ENCODE measurements at places on chromosomes 12 and 14. TPM values are rescaled to one million over a fixed set of nuclear protein-coding genes. Genes with fewer than 3 reads are reported as not detected.

GABARAPL1 gene
- total RNA-seq, result 20.7 TPM

ALDH1L2 gene
- 13.8 TPM for total RNA-seq

DNA sequence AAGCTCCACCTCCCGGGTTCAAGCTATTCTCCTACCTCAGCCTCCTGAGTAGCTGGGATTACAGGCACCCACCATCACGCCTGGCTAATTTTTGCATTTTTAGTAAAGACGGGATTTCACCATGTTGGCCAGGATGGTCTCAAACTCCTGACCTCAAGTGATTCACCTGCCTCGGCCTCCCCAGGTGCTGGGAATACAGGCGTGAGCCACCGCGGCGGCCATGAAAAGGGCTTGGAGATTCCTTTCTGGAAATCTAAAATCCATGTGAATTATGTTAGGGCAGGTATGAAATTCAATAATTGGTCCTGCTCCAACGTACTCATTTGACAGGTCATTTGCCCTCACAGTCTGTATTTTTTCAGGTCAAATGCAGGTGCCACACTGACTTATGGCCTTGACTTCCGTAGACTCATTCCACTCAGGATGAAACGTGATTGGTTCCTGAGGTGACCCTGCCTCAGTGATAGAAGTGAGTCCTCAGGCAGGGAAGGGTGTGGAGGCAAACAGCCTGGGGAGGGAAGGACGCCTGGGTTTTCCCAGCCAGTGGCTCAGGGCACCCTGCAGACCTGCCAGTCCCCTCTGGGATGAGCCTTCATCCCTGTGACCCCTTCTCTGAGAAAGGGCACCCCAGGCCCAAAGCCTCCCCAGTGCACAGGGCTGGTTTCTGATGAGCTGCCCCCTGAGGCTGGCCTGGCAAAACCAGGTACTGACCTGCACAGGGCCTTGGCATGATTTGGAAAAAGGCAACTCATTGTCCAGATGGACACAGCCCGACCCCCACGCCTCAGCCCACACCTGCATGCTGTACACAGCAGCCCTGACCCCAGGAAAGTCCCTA lies 48.7 kb downstream of the PSMA6 start:
- DNase-seq, result no peak

DNA sequence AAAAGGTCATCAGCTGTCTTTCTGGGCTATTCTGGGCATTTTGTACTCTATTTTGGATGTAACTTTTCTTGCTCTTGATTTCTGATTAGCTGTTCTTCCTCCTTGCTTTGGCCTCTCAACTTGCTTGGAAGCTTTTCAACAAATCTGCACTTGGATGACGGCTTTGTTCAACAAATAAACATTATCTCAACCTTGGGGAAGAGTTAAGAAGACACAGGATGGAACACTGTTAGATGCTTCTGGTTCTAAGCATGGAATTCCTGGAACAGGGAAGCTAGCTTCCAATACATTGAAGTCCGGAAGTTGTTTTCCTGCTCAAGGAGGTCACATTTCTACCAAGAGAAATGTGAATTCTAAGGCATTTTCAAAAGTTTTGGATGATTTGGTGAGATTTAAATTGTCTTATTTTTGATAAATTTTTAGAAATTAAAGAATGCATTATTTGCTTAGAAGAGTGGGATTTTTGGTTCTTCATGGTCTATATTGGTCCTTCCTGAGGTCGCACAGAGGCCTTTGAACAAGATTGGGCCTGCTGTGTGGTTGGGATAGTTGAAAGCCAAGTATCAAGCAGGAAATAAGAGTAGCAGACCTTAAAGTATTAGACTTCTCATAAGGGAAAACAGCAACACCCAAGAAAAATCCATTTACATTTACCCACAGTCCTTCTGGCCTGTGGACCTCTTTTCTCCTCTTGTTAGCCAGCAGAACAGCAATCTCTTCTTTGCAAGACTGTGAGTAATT lies 59.2 kb downstream of the PPFIBP1 start:
- no peak for DNase-seq

DNA sequence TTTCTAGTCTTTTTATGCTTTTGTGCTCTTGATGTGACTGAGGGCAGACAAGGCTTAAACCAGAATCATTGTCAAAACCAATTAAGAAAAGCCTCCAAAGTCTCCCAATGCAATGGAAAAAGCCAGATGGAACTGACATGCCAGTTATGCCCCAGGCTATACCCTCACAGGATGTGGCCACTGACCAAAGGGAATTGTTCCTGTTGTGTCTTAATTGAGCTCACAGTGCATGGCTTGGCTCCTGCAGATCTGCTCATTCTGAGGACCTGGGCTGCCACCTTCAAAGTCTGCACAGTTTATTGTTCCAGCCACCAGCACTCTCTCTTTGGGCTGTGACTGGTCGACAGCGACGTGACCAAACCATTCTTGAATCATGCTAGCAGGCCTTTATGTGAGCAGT lies 17.1 kb upstream of the BICD1 start:
- peak; percentile 97 for DNase-seq

GRCh38 chr12:462936-463705 lies 3.4 kb downstream of the B4GALNT3 start:
- DNase-seq, result no peak

DNA sequence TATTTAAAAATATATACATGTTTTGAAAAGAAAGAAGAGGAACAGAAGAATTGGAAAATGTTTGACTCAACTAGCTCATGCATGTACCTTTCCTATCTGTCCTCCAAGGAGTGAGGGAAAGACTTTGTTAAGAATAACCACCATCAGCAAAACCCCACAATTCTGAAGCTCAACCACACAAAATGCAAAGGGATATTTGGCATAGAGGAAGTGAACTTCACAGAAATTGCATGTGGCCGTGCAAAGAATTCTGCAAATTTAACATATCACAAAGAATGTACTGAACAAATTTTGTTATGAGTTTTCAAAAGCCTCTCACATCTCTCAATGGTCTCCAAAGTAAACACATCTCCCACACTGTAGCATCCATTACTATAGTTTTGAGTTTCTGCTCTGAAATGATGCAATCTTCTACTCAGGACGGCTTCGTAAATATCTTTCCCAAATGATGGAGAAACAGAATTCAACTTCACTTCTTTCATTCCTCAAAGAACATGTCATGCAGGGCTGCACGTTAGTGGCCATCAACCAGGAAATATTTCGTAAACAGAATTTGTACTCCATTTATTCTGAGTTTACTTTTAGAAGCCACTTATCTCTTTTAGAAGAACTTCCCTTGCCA lies 17.6 kb downstream of the DUSP6 start:
- DNase-seq, result no peak

DNA sequence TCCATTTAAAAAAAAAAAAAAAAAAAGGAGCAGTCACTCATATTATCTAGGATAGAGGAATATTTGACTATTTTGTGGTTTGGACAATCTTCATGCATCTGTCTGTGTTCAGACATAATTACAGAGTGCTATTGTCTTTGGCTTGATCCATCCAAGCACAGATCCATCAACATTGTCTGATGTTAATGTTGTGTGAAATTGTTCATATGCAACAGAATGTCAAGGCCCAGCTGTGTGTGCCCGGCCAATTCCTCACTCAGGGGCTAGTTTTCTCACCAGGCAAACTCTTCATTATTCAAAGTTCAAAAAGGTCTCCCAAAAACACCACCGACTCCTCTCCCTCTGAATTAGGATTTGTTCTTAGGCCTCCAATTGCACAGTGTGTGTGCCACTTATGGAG lies 324.9 kb upstream of the TMTC1 start:
- DNase-seq, result no peak

GRCh38 chr14:96357216-96357615 lies 5.9 kb downstream of the ATG2B start:
- no peak for DNase-seq

- DNase-seq, result no peak
Measured at GRCh38 chr14:60242429-60242828, 6.6 kb upstream of the PPM1A start.

- no peak for DNase-seq
Measured at GRCh38 chr12:93273834-93274564, 103.7 kb upstream of the NUDT4 start.

DNA sequence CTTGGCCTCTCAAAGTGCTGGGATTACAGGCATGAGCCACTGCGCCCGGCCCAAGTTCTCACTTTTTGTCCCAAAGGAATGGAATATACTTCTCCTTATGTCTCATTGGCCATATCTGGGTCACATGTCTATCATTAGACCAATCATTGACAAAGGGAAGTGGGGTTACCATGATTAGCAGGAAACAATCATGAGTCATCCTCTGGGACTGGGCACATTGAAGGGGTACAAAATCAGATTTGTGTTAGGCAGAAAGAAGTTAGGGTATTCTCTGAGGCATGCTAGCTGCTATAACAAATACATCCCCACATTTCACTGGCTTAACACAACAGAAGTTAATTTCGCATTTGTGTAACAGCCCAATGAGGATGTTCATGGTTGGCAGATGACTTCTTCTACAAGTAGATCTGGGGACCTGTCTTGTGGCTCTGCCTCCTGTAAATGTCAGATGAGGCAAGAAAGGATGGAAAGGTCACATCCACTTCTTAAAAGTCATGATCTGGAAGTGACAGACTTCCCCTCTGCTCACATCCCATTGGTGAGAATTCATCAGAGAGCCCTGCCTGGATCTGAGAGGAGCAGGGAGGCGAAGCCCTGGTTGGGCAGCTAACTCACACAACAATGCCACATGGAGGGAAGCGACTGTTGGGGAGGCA lies 3.1 kb downstream of the CCDC63 start:
- no peak for DNase-seq

GRCh38 chr12:49093792-49094159 lies 825 bp downstream of the DHH start:
- no peak for DNase-seq

Data from RPMI7951 (cell line).